CD4-positive, alpha-beta T cell treated with Interleukin-6 at 100 ng/mL for 8 hours (primary cell): ENCODE measurements at places on chromosomes 7 and 10.

DNA sequence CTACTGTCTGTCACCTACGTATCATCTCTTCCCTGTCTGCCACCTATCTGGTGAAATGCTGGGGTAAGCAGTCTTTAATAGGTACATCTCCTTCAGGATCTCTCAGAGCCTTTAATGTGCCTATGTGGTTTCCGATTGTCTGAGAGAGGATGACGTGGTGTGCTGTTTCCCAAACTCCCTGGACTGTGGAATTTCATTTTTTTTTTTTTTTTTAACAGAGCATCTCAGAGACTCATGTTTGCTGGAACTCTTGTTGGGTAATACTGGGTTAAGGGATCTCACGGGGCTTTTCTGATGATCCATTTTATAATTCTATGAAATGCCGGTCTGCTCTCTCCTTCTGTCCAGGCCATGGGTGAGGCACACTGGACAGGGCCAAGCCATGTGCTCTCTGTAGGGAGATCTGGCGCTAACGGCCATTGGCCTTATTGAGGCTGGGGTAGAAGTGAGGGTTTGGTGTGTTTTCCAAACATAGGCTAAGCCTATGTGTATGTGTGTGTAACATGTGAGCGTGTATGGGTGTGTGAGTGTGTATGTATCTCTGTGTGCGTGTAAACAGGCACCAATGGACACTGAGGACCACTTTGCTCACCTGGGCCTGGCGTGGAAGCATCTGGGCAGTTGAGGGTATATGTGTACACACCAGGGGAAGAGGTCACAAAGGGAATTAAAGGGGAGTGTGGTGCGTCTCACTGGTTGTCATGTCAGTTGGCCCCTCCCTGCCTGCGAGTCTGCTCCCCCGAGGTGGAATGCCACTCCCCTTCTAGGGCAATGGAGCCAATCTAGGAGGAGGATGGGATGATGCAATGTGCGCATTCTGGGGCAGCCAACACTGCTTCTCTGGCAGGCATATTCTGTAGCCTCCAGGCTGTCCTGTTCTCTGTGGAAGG, 7.8 kb downstream of the ADRA2A start:
- no peak for DNase-seq

GRCh38 chr7:2821842-2822507, 22.1 kb downstream of the GNA12 start:
- DNase-seq = no peak

GRCh38 chr7:135853008-135853407, 104.4 kb upstream of the FAM180A start:
- DNase-seq = no peak

GRCh38 chr10:10259013-10259412, 758.7 kb upstream of the CELF2 start:
- DNase-seq = no peak

DNA sequence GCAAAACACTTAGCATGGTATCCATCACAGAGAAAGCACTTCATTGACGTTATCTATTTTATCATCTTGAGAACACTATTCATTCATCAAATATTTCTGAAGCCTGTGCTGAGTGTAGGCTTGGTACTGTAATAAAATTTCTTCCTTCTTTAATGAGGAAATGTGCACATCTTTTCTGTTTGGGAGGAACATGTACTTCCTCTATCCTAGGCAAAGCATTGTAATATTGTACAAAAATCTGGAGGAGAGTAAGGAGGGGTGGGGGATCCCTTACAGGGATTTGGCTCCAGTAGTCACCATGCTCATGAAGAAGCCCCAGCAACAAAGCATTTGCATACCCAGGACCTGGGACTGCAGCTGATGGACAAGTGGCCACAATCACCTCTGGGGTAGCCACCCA, 39.9 kb upstream of the SORCS3 start:
- DNase-seq = no peak

DNA sequence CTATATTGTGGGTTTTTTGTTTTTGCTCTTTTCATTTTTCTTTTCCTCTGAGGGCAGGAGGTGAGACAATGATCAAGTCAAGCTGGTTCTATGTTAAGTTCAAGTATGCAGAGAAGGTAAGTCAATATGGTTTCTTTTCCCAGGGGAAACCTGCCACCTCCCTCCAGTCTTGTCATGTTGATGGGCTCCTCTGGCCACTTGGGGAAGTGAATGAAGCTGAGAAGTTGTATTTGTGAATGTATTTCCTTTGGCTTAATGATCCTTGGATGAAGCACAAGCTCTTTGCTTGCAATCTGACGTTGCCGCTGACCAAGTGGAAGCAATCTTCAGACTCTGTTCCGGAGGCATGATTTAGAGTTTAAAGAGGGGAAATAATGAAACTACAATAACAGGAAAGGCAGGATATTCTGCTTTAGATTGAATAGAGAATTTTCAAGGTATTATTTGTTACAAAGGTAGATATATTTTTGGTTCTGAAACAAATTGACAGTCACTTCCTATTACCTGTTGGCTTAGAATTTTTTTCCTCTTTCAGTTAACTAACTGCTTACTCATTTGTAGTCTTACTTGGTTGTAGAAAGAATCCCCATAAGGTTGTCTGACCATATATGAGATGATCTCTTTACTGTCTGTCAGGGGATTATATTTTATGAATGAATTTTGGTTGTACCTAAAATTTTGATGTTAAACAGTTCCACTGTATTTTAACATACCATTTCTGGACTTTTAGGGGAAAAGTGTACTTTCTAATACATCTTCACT, 369.6 kb downstream of the AUTS2 start:
- no peak for DNase-seq

GRCh38 chr7:112853422-112853821, 63.2 kb upstream of the TMEM168 start:
- no peak for DNase-seq

DNA sequence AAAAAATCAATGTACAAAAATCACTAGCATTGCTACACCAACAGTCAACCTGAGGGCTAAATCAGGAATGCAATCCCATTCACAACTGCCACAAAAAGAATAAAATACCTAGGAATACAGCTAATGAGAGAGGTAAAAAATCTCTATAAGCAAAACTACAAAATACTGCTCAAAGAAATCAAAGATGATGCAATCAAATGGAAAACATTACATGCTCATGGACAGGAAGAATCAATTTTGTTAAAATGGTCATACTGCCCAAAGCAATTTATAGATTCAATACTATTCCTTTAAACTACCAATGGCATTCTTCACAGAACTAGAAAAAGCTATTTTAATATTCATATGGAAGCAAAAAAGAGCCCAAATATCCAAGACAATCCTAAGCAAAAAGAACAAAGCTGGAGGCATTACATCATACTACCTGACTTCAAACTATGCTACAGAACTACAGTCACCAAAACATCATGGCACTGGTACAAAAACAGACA, 116.3 kb downstream of the HPSE2 start:
- no peak for DNase-seq

- DNase-seq = no peak
Measured at GRCh38 chr10:68837626-68838322, 10.4 kb downstream of the STOX1 start.

DNA sequence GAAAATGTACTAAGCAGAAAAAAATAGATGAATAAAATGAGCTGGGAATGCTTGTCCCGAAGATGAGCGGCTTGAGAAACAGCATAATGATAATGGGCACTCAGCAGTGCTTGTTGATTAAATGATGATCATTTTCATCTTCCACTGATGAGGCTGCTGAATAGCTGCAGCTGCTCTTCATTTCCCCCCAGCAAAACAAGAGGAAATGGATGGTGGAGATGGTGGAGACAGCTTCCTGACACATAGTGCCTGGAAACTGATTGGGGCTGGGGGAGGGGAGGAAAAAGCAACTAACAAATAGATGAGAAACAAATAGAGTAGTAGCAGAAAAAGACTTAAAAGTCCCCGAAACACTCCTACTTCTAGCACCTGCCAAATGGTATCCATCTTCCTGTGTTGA, 41.4 kb downstream of the MRC1 start:
- no peak for DNase-seq
